ENCODE measurements at places on chromosomes 12 and 14.

- no peaks in the 10 kb centered on the region for H3K36me3 ChIP-seq
- H3K27ac ChIP-seq: no peak overlapping the region
- no peaks in the 10 kb centered on the region for H3K27me3 ChIP-seq
- H3K4me3 ChIP-seq: no peak overlapping the region
- peaks cover 15% of the 10 kb centered on the region for H3K4me1 ChIP-seq
Measured at GRCh38 chr14:68592948-68593556, 199.8 kb downstream of the ZFP36L1 start.

DNA sequence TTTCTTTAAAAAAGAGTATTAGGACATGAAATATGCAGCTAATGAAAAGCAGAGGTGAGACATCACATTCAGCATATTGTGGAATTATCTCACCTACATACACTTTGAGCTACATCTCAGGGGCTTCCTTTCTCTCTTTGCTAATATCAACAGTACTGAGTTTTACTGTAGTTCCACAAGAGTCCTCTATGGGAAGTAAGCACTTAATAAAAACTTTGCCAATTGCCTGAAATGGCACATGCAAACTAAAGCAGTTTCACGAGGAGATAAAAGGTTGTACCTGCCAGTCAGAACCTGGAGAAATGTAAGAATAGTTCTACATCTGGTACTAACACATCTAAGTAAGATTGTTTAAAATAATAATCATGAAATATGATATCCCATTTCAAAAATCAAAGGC, 73.5 kb upstream of the GPHB5 start:
- H3K4me1 ChIP-seq: no peaks in the 10 kb centered on the region
- H3K27ac ChIP-seq: no peak overlapping the region
- no peak overlapping the region for H3K4me3 ChIP-seq

- H3K36me3 ChIP-seq: peaks cover 7% of the 10 kb centered on the region
- no peaks in the 10 kb centered on the region for H3K4me1 ChIP-seq
- H3K4me3 ChIP-seq: no peak overlapping the region
- no peak overlapping the region for H3K27ac ChIP-seq
- no peaks in the 10 kb centered on the region for H3K27me3 ChIP-seq
Measured at GRCh38 chr14:72745991-72746980, 147.6 kb downstream of the DPF3 start.

DNA sequence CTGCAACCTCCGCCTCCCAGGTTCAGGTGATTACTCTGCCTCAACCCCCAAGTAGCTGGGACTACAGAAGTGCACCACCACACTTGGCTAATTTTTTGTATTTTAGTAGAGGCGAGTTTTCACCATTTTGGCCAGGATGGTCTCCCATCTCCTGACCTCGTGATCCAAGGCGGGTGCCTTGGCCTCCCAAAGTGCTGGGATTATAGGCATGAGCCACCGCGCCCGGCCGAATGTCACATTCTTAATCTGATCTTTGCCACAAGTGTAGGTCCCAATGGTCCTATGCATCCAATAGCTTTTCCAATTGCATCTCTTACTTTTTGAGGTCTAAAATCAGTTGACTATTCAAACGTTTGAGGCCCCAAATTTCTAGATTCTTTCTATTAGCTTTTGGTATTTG, 676.0 kb downstream of the SLC16A7 start:
- no peaks in the 10 kb centered on the region for H3K4me1 ChIP-seq
- H3K27ac ChIP-seq: no peak overlapping the region
- no peak overlapping the region for H3K4me3 ChIP-seq
- no peaks in the 10 kb centered on the region for H3K27me3 ChIP-seq
- no peaks in the 10 kb centered on the region for H3K36me3 ChIP-seq
